Gastroesophageal sphincter (tissue), 4 donors: ENCODE measurements at places on chromosomes 12 and 14.
A peak's percentile ranks its signal among the peaks of the same experiment; 100 is the strongest.

GRCh38 chr12:9751204-9752144, 9.2 kb downstream of the CD69 start:
- no peaks in the 10 kb centered on the region for H3K4me1 ChIP-seq

DNA sequence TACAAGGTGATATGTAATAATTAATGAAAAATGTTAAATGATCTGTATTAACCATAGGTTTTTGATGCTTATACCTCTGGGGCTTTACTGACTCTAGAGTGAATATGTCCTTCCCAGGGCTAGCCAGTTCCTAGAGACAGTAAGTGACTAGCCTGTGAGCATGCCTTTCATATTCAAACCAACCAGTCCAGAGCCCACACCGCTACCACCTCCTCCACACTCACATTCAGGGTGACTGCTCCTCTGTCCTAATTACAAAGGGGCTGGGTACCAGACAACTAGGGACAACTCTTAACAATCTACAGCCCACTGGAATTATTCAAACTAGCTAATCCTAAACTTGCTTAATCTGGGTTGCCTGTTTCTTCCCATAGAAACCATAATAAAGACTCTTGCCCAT, 49.0 kb downstream of the RALGAPA1 start:
- H3K27ac ChIP-seq: no peak overlapping the region
- ATAC-seq: no peak
- H3K4me3 ChIP-seq: no peak overlapping the region
- H3K36me3 ChIP-seq: peaks cover 70% of the 10 kb centered on the region

DNA sequence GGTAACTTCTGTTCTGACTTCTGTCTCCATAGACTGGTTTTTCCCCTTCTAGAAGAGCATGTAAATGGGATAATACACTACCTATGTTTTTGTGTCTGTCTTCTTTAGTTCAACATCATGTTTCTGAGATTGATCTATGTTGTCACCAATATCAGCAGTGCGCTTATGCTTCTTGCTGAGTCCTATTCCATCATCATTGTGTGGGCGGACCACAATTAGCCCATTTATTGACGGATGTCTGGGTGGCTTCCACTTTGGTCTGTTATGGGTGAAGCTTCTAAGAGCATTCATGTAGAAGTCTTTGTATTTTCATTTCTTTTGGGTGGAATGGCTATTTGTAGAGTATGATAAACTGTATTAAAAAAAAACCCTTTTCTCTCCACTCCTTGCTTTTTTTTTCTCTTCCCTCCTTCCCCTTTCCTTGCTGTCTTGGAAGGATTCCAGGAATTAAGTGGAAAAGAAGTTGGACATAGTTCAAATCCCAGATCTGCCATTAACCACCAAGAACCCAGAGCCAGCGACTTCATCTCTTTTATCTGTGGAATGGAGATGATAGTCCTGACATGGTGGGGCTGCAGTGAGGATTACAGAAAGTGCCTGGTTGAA, 7.0 kb upstream of the SERPINA1 start:
- H3K27ac ChIP-seq: no peak overlapping the region
- H3K4me1 ChIP-seq: no peaks in the 10 kb centered on the region
- no peak for ATAC-seq
- peaks cover 2% of the 10 kb centered on the region for H3K27me3 ChIP-seq

DNA sequence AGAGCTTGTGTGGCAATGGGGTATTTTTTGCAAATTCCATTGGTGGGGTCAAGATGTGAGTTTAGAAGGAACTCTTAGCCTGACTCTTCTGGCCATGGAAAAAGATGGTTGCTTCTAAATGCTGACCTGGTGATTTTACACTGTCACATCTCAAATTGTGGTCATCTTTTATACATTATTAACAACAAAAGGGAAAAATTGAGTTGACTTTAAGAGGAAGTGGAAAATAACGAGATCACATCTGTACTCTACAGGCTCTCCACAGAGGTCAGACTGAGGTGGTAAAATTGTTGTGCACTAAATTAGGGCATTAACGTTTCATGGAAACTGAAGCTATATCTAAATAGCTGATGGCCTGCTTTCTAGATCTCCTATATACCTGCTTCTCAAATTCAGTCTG, 44.7 kb downstream of the PTPN11 start:
- H3K4me1 ChIP-seq: no peaks in the 10 kb centered on the region
- no peak overlapping the region for H3K4me3 ChIP-seq
- H3K36me3 ChIP-seq: no peaks in the 10 kb centered on the region

DNA sequence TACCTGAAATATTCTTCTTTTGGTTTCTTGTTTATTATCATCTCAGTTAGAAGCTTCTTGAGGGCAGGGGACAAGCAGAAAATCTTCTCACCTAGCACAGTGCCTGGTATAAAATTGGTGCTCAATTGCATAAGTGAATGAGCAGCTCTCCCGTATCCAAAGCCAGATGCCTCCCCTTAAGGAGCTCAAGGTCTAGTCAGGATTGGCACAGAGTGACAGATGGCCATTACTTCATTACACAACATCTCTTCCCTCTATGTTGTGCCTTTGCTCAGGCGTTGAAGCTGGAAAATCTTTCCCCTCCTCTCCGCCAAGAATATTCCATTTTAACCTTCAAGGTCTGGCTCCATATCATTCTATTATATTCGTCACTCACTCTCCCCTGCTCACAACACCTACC, 3.6 kb downstream of the SLC4A8 start:
- peaks cover 13% of the 10 kb centered on the region for H3K4me1 ChIP-seq
- no peaks in the 10 kb centered on the region for H3K36me3 ChIP-seq
- no peak overlapping the region for H3K4me3 ChIP-seq
- H3K27ac ChIP-seq: no peak overlapping the region
- H3K27me3 ChIP-seq: no peaks in the 10 kb centered on the region

- no peak for ATAC-seq
- H3K27me3 ChIP-seq: no peaks in the 10 kb centered on the region
- no peaks in the 10 kb centered on the region for H3K36me3 ChIP-seq
- no peak overlapping the region for H3K27ac ChIP-seq
- H3K4me1 ChIP-seq: peaks cover 2% of the 10 kb centered on the region
These were observed 46.0 kb upstream of the MANSC4 start for GRCh38 chr12:27826076-27826475.

GRCh38 chr12:61798778-61799177, 461.4 kb upstream of the USP15 start:
- ATAC-seq: no peak
- no peak overlapping the region for H3K4me3 ChIP-seq
- no peaks in the 10 kb centered on the region for H3K36me3 ChIP-seq

DNA sequence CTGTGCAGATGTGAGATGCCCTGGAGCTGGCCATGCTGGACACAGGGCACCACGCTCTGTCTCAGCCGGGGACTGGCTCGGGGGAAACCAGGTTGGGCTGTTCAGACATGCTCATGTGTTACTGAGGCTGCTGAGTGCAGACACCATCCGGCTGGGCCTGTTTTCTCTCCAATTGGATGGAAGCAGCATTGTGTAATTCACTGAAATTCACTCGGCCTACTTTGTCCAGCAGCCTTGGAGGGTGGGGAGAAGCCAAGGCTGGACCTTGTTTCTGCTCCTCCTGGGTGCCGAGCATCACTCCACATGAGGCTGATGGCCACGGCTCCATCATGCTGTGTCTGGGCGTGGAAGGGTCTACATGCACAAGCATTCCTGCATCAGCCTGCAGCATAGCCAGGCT, 130.7 kb downstream of the SMOC1 start:
- peak; percentile 65 for ATAC-seq
- H3K4me3 ChIP-seq: no peak overlapping the region
- H3K4me1 ChIP-seq: no peaks in the 10 kb centered on the region

DNA sequence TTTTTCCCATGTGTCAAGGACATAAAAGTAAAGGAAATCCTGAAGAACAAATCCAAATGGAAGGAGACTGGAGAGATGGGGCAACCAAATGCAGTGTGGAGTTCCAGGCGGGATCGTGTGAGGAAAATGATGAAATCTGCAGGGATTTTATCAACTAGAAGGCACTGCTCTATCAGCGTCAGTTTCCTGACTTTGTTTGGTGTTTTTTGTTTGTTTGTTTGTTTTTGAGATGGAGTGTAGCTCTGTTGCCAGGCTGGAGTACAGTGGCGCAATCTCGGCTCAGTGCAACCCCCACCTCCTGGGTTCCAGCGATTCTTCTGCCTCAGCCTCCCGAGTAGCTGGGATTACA, 43.3 kb upstream of the GPR132 start:
- H3K27me3 ChIP-seq: peaks cover 45% of the 10 kb centered on the region
- H3K4me3 ChIP-seq: no peak overlapping the region
- no peaks in the 10 kb centered on the region for H3K4me1 ChIP-seq
- H3K27ac ChIP-seq: no peak overlapping the region
- ATAC-seq: no peak

DNA sequence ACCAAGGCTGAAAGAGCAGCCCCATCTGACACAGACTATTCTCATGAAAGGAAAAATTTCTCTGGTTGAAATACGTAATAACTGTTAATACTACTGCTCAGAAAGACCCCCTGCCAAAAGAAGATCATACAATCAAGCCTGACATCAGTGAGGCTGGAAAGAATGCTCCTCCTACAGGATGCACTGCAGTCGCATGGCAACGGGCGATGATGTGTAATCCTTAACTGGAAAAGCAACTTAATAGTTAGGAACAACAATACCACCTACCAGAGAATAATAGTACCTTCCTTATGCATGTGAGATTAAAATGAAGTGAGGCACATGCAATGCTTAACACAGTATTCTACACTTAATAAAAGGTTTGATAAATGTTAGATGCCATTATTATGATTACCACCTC, 1.2 kb upstream of the GOLGA5 start:
- H3K36me3 ChIP-seq: no peaks in the 10 kb centered on the region
- ATAC-seq: no peak
- no peak overlapping the region for H3K27ac ChIP-seq
- no peak overlapping the region for H3K4me3 ChIP-seq
- no peaks in the 10 kb centered on the region for H3K27me3 ChIP-seq
- peaks cover 8% of the 10 kb centered on the region for H3K4me1 ChIP-seq
